ENCODE measurements at places on chromosomes 4 and X.

DNA sequence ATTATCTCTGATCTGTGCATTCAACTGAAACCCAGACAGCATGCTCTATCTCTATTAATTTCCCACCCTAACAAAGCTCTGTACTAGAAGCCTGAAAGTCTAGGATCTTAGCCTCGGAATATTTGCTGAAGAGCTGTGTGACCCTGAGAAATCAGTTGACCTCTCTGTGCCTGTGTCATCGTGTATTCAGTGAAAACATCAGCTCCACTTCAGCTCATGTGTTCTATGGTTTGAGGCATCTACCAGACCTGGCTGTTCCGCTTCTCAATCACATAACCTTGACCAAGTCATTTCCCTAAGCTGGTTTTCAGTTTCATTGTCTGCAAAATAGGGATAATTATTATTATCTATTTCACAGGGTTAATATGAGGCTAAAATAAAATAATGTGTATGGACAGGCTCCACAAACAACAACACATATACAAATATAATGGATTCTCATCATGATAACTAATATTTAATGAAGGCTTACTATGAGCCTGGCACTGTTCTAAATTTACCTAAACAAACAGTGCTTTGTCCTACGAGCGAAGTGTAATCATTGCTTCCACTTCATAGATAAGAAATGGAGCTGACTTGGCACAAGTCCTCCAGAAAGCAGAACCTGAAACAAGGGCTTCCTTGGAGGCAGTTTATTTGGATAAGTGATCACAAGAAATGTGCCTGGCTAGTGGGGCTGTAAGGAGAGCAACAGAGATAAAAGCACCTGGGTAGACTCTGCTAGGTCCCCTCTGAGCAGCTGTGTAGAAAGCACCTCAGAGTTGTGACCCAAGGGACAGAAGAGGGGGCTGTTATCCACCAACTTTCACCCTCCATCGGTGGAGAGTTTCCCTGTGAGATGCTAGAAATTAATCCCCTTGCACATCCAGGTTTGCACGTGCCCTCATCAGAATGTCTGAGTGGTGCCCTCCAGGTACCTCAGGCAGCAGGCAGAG is 356.9 kb downstream of the RAB28 start:
- no peak for DNase-seq

DNA sequence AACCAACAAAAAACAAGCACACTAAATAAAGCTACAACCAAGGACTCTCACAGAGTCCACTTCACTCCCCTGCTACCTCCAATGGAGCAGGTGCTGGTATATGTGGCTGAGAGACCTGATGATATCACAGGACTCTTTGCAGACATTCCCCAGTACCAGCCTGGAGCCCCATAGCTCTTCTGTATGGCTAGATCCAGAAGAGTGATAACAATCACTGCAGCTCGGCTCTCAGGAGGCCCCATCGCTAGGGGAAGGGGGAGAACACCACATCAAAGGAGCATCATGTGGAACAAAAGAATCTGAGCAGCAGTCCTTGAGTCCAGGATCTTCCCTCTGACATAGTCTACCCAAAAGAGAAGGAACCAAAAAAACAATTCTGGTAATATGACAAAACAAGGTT is 237.1 kb upstream of the TLL1 start:
- no peak for DNase-seq

DNA sequence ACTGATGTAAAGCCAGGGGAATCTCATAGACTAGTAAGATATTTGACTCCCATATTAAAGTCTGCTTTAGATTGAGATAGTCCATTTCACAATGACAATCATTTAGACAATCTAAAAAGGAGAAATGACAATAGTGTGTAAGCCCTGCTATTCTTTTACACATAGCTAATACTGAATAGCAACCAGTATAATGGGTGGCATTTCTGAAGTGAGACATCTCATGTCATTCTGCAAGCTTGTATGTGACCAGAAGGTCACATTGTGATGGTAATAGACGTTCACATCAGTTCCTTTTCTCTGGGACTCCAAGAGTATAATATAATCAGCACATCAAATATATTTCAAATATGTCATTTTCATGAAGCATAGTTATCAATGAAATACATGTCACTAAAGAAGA is 440.2 kb downstream of the GALNTL6 start:
- no peak for DNase-seq

DNA sequence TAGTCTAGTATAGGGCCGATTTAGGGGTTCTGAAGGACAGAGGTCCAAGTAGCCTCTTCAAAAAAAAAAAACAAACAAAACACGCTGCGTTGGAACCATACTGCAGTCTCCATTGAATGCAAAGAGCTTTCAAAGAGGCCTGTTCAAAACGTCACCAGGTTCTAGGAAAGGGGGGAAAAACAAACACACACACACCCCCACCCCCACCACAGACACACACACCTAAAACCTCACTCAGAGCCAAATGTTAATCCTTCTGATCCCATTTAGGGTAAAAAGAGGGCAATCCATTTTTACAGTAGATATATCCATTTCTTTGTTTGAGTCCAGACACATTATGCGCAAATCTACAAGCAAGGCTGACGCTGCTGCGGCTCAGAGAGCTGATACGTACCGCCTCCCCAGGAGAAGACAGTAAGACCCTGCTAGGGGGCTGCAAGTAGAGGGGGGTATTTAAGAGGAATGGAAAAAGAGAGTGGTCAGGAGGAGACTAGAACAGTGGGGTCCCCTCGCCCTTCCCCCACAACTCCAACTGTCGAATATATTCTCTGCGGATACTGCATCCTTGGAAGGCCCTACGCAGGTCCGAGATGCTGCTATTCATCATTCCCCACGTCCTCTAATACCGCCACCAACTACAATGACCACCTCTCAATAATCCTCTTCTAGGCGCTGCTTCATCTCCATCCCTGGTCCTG is 1.3 kb downstream of the NKRF start:
- no peak for DNase-seq

- no peak for DNase-seq
These were observed 257.5 kb upstream of the FTHL17 start for GRCh38 chrX:31329298-31329697.

- DNase-seq: no peak
These were observed 107.9 kb downstream of the ABLIM2 start for GRCh38 chr4:8050555-8051206.

DNA sequence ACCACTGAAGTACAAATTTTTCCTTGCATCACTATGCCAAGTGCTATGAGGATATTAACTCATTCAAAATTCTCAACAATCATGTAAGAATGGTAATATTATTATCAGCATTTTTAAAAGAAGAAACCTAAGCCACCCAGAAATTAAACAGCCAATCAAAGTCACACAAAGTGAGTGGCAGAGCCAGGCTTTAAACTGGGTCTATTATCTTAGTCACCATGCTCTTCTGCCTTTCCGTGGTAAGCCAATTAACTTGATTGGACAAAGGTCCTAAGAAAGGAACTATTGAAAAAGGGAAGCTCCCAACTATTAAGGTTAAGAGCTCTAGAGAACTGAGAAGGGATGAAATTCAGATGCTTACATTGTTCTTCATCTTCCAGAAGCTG is 111.5 kb downstream of the ASB9 start:
- DNase-seq: no peak

GRCh38 chrX:48507246-48507645 is 1.5 kb upstream of the PORCN start:
- no peak for DNase-seq

GRCh38 chr4:54499308-54500074 is 158.3 kb upstream of the KIT start:
- peak; percentile 64 for DNase-seq

DNA sequence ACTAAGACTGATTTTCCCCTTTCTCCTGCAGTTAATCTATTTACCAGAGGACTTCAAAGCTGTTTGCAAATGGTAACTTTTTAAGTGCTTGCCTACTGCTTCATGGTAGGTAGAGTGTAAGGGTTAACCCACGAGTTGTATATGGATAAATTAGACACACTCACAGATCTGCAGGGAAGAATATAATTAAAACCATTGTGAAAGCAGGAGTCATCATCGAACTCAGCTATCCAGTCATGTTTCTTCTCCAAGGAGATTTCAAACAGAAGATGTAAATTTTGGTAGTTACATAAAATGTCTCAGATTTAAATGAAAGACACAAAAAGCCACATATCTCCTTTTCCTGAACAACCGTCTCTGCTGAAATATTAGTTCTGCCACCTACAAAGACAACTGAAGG is 549 bp upstream of the XG start:
- peak; percentile 55 for DNase-seq

- DNase-seq: no peak
These were observed 133.8 kb upstream of the UBQLN2 start for GRCh38 chrX:56429581-56429980.

- no peak for DNase-seq
These were observed 298.4 kb upstream of the ANKRD50 start for GRCh38 chr4:125010796-125011503.

- peak; percentile 57 for DNase-seq
These were observed 31.1 kb downstream of the F11 start for GRCh38 chr4:186297013-186297645.

DNA sequence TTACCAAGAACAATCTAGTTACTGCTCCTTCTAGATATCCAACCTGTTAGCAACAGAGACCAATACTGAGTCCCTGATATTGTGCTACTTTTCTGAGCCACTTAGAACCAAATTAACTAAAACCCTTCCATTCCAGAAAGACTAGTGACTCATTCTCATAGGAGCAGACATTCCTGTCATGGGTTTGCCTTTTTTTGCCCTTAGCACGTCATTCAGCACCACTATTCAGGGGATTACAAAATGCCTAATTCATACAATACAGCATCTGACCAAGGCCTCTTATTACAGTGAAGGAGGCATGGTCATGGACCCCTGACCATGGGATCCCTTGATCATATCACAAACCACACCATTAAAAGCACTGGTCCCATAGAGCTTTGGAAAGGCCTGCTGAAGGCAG is 123.8 kb upstream of the CXCL13 start:
- DNase-seq: peak; percentile 15

GRCh38 chrX:44954562-44954961 is 81.6 kb downstream of the KDM6A start:
- no peak for DNase-seq

DNA sequence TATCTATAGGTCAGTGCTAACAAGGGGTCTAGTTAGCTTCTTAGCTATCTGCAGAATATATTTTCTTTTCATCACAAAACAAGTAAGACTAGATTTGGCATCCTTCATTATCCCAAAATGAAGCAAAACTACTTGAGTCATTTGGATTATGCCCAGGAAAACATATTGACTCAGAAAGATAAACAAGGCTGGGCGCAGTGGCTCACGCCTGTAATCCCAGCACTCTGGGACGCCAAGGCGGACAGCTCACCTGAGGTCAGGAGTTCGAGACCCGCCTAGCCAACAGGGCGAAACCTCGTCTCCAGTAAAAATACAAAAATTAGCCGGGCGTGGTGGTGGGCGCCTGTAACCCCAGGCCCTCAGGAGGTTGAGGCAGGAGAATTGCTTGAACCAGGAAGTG is 18.0 kb upstream of the MND1 start:
- DNase-seq: no peak

GRCh38 chr4:169815606-169816005 is 57.9 kb upstream of the HPF1 start:
- peak; percentile 5 for DNase-seq

GRCh38 chr4:182752158-182752910 is 164.9 kb downstream of the DCTD start:
- peak; percentile 92 for DNase-seq

GRCh38 chr4:179268791-179269190 is 1826.6 kb upstream of the AGA start:
- DNase-seq: no peak

DNA sequence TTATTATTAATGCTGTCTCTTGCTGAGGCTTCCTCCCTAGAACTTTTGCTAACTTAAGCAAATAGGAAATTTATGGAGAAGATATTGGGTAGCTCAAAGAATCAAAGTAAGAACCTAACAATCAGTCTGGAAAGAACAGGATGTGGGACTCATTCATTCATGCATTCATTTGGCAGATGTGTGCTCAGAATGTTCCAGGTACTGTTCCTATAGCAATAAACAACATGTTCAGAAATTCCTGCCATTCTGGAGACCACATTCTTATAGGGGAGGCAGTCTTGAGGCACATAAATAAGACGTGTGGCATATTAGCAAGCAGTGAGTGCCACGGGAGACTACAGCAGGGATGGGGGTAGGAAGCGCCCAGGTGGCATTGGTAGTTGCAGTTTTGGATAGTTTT is 5.0 kb downstream of the GRK4 start:
- peak; percentile 4 for DNase-seq

- no peak for DNase-seq
These were observed 1105.1 kb upstream of the TENM3 start for GRCh38 chr4:181138116-181138515.

DNA sequence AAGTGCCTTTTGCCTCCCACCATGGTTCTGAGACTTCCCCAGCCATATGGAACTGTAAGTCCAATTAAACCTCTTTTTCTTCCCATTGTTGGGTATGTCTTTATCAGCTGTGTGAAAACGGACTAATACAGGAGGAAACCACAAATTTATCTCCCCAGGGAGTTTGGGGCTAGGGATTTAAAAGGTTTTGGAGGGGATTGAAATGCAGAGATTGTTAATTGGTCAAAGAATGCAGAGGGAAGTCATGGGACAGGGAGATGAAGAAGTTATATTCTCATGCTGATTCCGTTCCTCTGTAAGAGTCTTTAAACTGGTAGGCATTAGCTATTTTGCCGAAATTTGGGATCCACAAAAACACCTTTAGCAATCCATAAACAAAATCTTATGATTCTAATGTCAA is 57.9 kb downstream of the TKTL2 start:
- DNase-seq: no peak

GRCh38 chr4:96380106-96380505 is 540.2 kb downstream of the PDHA2 start:
- no peak for DNase-seq

GRCh38 chr4:104869831-104870230 is 276.8 kb upstream of the TET2 start:
- DNase-seq: no peak
